Activated CD8-positive, alpha-beta memory T cell treated with anti-CD3 and anti-CD28 coated beads for 48 hours (primary cell): ENCODE measurements at places on chromosomes 7 and 10.

- DNase-seq, result no peak
Measured at GRCh38 chr10:22346096-22346661, 883 bp downstream of the SPAG6 start.

DNA sequence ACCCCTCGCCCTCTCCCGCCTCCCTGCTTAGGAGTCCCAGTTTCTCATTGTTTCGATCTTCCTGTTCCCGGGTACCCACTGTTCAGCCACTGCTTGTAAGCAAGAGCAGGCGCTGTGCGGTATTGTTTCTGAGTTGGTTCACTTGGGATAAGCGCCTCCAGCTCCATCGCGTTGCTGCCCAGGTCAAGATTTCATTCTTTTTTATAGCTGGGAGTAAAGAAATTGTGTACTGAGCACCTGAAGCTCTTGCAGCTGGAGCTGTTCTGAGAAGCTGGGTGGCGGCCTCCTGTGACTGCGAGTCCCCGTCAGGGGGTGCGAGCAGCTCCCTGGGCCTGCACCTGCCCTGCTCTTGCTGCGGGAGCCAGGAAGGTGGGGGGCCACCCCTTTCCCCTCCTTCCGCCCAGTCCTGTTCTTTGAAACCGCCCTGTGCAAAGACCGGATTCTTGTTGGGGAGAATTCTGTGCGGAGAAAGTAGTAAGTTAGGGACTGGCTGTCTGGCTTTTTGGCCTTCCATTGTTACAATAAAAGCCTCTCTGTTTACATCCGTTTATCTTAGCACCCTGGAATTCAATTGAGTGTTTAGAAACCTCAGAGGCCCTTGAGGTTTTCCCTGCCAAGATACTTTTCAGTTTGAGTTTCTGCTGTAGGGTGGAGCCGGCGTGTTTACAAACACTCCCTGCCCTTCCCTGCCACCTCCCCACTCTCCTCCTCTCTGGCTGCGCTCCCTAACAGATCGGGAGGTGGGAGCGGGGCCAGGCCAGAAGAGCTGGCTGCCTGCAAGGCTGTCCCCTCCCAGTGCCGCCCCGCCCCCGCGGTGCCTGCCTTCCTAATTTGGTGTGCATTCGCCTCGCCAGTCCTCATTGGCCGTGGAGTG lies 30.8 kb upstream of the AP5Z1 start:
- DNase-seq, result peak; percentile 49

- no peak for DNase-seq
Measured at GRCh38 chr7:50676740-50677637, 105.7 kb downstream of the GRB10 start.

- no peak for DNase-seq
Measured at GRCh38 chr7:12584930-12585329, 14.4 kb downstream of the SCIN start.

GRCh38 chr10:26214551-26215395 lies 1.8 kb upstream of the GAD2 start:
- DNase-seq, result no peak

GRCh38 chr10:17758200-17758599 lies 6.2 kb downstream of the TMEM236 start:
- no peak for DNase-seq

DNA sequence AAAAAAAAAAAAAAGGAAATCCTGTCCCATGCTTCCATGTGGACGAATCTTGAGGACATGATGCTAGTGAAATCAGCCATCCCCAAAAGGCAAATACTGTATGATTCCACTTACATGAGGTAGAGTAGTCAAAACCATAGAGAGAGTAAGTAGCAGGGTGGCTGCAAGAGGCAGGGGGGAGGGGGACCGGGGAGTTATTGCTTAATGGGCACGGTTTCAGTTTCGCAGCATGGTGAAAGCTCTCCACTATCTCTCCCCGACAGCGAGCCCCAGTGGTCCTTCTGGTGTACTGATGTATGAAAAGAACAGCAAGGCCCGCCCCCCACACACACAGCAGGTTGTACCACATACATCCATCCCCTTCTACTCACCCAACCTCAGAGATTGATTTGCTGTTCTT lies 32.8 kb downstream of the NOD1 start:
- DNase-seq, result peak; percentile 38

GRCh38 chr7:27917119-27917518 lies 177.2 kb downstream of the TAX1BP1 start:
- no peak for DNase-seq

GRCh38 chr7:146412781-146413180 lies 296.2 kb downstream of the CNTNAP2 start:
- DNase-seq, result no peak

DNA sequence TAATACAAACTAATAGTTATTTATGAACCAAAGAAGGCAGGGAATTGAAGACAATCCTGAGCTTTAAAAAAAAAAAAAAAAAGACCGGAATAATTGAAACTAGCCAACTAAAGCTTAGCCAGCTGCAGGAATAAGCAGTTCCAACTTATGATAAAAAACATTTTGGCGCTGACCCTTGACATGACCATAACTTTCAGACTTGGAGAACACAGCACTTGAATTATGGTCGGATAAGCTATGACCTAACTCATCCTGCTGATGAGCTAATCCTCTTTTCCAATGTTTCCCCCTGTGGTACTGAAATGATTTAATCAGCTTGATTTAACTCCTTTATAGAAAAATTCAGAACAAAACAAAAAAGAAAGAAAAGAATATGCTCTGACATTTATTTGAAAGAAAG lies 181.8 kb downstream of the DGKB start:
- DNase-seq, result no peak

DNA sequence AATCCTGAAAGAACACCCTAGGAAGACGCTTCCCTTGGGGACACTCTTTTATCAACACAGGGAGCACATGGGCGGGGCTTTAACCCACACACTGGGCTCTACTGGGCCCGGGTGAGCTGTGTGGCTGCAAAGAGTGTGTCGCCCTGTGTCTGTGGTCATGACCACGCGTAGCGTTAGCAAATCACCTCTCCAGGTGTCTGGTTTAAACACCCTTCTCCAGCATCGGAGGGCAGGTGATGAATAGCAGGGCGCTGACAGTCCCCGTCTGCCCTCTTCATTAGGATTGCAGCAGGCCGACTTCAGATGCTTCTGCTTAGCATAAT lies 127.7 kb downstream of the ADARB2 start:
- no peak for DNase-seq
